ENCODE measurements at places on chromosomes 4 and X.

DNA sequence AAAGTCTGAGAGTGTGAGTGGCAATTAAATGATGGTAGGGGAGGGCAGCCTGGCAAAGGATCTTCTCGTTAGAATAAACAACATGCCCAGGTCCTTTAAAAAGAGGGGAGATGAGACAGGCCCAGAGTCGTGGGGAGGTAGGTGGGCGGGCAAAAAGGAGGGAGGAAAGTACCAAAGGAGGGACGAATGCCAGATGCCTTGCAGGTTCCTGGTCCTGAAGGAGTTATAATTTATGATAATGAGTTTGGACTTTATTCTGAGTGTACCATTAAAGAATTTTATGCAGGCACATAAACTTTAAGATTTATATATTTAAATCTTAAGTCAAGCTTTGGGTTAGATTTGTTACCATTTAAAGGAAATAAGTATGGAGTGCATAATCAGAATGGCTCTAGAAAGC lies 62.3 kb upstream of the SMARCA5 start:
- no peak for DNase-seq

DNA sequence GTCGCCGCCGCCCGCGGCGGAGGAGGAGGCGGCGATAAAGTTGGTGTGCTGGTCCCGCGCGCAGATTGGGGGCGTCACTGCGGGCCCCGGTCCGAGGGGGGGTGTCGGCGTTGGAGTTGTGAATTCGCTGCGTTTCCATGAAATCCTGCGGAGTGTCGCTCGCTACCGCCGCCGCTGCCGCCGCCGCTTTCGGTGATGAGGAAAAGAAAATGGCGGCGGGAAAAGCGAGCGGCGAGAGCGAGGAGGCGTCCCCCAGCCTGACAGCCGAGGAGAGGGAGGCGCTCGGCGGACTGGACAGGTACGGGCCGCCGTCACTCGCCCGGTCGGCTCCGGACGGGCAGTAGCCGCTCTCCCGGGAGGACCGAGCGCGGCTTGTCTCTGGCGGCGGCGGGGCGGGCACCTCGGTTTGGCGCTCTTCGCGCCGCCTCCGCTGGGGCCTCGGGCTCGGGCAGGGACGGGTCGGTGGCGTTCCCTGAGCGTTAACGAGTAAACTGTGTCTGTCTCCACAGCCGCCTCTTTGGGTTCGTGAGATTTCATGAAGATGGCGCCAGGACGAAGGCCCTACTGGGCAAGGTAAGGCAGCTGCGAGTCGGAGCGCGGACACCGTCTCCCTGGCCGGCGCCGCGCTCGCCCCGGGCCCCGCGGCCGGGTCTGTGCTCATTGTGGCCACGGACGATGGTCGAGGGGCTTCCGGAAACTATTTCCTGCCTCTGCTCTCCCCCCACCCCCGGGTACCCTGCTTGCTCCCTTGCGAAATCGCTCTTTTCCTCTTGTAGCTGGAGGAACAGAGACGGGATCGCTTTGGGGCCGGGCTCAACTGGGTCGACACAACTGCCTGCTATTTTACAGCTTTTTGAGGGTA lies 658 bp downstream of the KDM6A start:
- DNase-seq: peak; percentile 9

DNA sequence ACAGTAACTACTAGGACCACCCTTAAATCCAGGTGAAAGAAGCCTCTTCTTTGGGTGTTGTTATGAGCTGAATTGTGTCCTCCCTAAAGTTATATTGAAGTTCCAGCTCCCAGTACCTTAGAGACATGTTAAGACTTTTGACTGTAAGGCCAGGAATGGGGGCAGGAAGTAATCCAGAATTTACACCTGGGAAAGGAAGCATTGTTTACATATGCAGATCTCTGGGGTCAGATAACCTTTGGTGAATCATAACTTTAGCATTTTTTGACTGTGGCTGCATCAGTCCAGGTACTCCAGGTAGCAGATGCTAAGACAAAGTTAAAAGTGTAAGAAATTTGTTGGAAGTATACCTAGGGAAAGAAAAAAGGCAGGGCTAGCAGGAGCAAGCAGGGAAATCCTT lies 104.9 kb upstream of the CENPE start:
- no peak for DNase-seq

DNA sequence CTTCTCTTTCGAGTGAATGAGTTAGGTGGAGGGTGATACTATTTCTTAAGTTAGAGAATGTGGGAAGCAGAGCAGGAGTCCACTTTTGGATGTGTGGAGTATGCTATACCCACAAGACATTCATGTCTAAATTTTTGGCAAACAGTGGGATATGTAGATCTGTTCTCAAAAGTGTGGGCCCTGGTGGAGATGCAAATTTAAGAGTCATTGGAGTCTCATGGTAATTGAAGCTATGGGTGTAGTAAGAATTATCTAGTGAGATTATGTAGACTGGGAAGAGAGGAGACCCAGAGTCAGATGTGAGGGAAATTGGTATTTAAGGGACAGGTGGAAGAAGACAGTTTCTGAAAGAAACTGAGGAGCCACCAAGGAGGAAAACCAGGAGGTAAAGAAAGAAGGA lies 7.0 kb downstream of the CEP135 start:
- DNase-seq: no peak

GRCh38 chrX:135707880-135708279 lies 5.6 kb upstream of the CT45A1 start:
- DNase-seq: peak; percentile 1

- DNase-seq: no peak
These were observed 93.9 kb downstream of the MID1 start for GRCh38 chrX:10526451-10526850.

GRCh38 chrX:22220941-22221340 lies 51.8 kb upstream of the CBLL2 start:
- no peak for DNase-seq
